Kidney (tissue), 22 donors: ENCODE measurements at places on chromosomes 11 and 22. TPM values are rescaled to one million over a fixed set of nuclear protein-coding genes. Genes with fewer than 3 reads are reported as not detected.
A peak's percentile ranks its signal among the peaks of the same experiment; 100 is the strongest.

EEF1G gene
- total RNA-seq = 1,136 TPM

- no peaks in the 10 kb centered on the region for H3K36me3 ChIP-seq
- no peak overlapping the region for H3K27ac ChIP-seq
- H3K4me3 ChIP-seq = no peak overlapping the region
Measured at GRCh38 chr22:24482575-24482974, 12.6 kb upstream of the UPB1 start.

DNA sequence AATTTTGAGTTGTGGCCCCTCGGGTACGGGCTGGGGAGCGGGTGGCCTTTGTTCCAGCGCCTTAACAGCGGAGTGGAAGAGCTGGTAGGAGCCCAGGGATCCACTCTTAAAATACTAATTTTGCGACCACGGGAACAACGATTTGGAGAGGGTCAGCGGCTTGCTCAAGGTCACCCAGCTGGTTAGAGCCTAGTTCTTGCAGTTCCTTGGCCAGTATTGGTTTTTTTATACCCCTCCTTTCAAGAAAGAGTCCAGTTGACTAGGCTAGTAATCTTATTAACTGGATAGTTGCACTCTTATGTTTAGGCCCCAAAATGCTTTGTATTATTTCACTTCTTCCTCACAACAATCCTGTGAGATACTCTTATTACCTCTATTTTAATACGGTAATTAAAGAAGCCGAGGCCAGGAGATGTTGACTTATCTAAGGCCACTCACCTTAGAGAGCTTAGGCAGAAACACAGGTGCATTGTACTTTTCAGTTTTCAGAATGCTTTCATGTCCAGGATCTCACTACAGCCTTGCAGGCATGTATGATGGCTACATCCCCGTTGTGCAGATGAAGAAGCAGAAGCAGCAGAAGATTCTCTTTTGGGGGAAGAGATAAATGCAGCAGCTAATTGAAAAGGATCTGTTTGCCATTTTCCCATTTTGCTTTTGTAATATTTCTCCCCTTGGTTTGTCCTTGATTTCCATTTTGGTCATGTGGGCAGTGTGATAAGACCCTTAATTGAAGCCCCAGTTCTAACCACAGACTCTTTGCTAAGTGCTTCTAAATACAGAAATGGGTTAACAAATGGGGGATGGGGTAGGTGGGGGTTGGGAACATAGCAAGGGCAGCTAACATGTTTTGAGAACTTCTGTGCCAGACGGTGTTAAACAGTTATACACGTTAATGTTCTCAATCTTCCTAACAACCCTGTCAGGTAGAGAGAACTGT, 1.4 kb downstream of the SREBF2 start:
- H3K27me3 ChIP-seq = no peaks in the 10 kb centered on the region
- peaks cover 3% of the 10 kb centered on the region for H3K36me3 ChIP-seq
- peak overlapping the region; percentile 80 for H3K4me3 ChIP-seq
- peak overlapping the region; percentile 95 for H3K27ac ChIP-seq

DNA sequence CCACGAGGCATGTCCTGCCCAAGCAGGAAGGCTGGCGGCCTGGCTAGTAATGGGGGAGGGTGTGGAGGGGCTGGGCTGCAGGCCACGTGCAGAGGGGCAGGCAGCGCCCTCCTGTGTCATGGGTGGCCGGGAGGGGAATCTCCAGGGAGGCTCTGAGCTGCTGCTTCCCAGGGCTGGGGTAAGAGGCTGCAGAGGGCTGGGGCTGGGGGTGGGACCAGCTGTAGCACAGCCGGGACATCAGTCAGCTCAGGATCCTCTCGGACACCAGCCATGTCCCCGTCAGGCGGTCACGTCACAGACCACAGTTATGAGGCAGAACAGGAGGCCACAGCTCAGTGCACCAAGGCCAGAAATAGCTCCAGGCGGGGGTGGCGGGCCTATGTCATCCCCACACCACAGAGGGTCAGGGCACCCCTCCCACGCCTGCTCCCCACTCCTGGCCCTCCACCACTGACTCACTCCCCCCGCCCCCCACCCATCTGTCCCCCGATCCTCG, 21.1 kb downstream of the RTN4R start:
- no peaks in the 10 kb centered on the region for H3K27me3 ChIP-seq
- H3K4me1 ChIP-seq = no peaks in the 10 kb centered on the region
- peak overlapping the region; percentile 9 for H3K27ac ChIP-seq
- H3K4me3 ChIP-seq = no peak overlapping the region
- peaks cover 5% of the 10 kb centered on the region for H3K36me3 ChIP-seq

DNA sequence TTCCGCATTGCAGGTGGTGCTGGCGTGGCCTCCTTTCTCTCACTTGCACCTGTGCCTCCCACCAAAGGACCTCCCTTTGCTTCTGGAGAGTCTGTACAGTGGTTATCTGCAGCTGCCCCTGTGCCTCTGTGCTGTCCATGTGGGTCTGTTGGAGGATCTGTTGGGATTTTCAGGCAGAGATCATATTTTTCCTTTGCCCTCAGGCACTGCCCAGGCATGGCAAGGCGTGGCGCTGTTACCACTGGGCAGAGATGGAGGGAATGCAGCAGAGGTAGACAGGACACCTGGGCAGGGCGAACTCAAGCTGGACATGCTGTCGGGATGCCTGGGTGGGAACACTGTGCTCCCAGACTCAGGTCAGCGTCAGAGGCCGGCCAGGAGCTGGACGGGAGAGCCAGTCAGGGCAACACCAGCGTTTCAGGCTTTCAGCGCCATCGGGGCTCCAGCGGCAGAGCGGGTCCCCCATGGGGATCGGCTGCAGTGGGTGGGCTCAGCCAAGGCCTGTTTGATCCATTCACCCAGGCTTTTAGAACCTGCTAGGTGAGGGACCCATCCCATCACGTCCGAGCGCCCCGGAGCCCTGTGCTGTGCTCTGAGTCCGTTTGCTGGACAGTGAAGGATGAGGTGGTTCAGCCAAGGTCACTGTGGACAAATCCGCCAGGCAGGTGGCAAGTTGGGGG, 718.9 kb downstream of the BRD1 start:
- H3K4me3 ChIP-seq = no peak overlapping the region
- no peak for DNase-seq
- H3K4me1 ChIP-seq = no peaks in the 10 kb centered on the region
- H3K27me3 ChIP-seq = peaks cover 2% of the 10 kb centered on the region
- H3K36me3 ChIP-seq = no peaks in the 10 kb centered on the region
- H3K27ac ChIP-seq = no peak overlapping the region
